ENCODE measurements at places on chromosomes 1 and 21. TPM values are rescaled to one million over a fixed set of nuclear protein-coding genes. Genes with fewer than 3 reads are reported as not detected.

GRCh38 chr1:182761396-182762395 is 27.9 kb upstream of the NPL start:
- peak; percentile 17 for DNase-seq

GRCh38 chr1:89635825-89636815 is 3.2 kb downstream of the LRRC8C start:
- DNase-seq: no peak

DNA sequence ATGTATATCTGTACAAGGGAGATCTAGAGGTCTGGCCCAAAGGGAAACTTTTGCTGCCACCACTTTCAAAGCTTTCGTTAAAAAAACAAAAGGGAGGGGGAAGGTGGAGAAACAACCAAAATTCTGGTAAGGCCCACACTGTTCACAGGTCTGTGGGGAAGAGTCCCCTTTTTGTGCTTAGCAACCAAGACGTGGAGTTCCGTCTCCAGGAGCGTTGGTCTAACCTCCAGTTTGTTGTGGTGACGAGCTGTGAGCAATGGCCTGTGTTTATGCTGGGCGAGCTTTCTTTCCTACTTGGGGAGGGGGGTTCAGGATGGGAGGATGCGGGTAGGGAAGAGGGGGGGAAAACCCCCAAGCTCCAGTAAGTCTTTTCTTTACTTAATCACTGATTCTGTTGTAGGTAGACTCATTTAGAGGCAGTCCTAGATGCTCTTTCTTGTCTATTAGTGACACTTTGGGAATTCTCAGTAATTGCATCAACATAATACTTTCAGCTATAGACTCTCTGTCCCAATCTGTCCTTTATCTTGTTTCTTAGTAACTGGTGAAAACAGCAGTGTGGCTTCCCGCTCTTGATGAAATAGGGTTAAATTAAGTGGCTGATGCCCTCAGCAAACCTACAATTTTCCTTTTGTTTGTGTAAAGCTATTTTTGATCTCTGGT is 1.5 kb downstream of the HIPK1 start:
- DNase-seq: peak; percentile 64

- no peak for DNase-seq
Observed at GRCh38 chr1:234549447-234550021, 60.4 kb downstream of the IRF2BP2 start.

S100A1 gene
- total RNA-seq: not detected

CDK18 gene
- 0.71 TPM for total RNA-seq

All from LHCN-M2 (cell line).